ENCODE measurements at places on chromosomes 5 and 9.
A peak's percentile ranks its signal among the peaks of the same experiment; 100 is the strongest.

DNA sequence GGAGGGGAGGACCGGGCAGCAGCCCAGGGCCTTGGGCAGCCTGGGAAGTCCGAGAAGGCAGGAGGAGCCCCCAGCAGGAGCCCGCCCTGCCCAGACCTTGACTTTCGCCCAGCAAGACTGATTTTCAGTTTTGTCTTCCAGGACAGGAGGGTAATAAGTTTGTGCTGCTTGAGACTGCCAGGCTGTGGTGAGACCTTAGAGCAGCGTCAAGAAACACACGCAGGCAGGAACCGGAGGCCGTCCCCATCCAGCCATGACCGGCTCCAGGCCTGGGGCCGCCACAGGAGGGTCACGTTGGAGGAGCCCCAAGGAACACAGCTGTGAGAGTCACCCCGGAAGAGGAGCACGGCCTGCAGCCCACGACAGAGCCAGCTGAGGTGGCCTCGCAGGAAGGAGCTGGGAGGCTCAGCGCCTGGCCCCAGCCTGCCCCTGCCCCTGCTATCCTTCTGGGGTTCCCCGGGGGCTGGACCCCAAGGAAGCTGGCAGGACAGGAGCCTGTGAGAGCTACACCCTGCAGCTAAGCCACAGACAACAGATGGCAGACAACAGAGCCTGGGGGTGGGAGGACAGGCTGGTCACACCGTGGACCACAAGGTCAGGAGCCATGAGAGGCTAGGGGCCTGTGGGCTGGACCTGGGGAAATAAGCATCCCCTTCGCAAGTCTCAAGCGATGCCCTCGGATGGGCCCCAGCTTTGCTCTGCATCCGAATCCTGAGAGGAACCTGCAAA lies 126.0 kb upstream of the FAM120A start:
- no peak for DNase-seq

GRCh38 chr9:116692616-116693015 lies 5.5 kb downstream of the TRIM32 start:
- no peak for DNase-seq

GRCh38 chr9:133461975-133462374 lies 2.2 kb downstream of the CACFD1 start:
- no peak for DNase-seq

GRCh38 chr5:96447949-96448348 lies 14.9 kb upstream of the PCSK1 start:
- DNase-seq = no peak

DNA sequence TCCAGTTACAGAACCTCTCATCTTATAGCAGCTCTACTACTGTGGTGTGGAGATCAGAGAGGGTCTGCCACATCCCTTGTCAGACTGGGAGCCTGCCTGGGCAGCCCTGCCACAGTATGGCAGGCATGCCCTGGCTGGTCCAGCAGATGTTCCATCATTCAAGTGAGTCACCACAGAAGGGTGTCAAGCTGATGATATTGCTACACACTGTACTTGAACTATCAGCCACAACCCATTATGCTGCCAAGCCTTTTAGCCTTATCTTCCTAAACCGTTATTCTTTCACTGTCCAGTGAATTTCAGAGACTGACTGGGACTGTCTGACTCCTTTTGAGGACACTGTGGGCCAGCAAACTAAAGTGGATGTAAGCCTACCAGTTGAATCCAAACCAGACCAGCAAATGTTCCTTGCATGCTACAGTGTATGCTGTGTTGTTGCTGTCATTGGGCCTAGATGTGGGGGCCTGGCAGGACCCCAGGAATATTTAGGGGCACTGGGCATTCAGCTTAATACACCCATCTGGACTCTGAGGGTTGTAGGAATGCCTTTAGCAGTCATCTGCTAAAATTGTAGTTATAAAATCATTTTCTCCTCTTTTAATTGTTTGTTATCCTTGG lies 202.6 kb downstream of the NR3C1 start:
- no peak for DNase-seq

- no peak for DNase-seq
Measured at GRCh38 chr5:154110107-154110453, 71.3 kb downstream of the MFAP3 start.

GRCh38 chr5:127411381-127411780 lies 106.1 kb upstream of the PRRC1 start:
- no peak for DNase-seq

DNA sequence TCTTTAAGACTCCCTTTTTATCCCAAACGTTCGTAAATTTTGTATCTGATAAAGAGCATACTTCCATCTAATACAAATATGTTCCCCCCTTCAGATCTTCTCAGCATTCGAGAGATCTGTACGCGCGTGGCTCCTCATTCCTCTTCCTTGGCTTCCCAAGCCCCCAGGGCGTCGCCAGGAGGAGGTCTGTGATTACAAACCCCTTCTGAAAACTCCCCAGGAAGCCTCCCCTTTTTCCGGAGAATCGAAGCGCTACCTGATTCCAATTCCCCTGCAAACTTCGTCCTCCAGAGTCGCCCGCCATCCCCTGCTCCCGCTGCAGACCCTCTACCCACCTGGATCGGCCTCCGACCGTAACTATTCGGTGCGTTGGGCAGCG lies 19.9 kb downstream of the CDKN2A start:
- DNase-seq = no peak

- no peak for DNase-seq
Measured at GRCh38 chr5:31720004-31720403, 81.1 kb downstream of the PDZD2 start.

GRCh38 chr5:145243016-145243415 lies 592.1 kb downstream of the PRELID2 start:
- DNase-seq = no peak

DNA sequence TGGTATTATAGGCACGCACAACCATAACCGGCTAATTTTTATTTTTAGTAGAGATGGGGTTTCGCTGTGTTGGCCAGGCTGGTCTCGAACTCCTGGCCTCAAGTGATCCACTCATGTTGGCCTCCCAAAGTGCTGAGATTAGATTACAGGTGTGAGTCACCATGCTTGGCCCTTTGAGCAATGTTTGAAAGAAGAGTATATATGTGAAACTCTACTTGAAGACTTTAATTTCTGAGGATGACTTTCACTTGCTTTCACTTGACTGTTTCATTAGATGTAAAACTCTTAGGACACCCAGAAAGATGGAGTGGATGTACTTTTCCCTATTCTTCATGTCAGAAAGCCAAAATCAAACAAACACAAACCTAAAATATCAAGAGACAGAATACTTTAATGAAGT lies 43.8 kb upstream of the GAS1 start:
- no peak for DNase-seq

DNA sequence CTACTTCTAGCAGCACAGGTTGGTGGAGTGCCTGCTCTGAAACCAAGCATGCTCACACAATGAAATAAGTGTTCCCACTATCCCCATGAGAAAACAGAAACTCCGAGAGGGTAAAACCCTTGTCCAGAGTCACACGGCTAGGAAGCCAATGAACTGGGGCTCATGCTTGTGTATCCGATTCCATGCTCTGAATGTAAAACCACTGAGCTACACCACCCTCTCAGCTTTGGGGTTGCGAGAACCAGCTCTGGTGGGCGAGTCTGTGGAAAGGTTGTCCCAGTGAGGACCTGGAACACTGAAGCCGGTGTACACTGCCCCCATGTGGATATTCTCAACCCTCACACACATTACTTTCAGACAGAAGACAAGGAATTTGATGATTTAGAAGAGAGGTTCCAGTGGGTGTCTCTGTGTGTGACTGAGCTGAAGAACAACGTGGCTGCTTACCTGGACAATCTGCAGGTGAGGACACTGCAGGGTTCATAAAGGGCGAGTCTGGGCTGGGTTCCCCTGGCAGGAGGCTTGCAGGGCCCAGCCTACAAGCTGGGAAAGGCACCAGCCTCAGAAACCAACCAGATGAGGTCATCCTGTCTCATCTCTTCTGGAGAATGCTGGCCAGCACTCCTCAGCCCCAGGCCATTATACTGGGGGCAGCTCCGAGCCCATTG lies 37.4 kb downstream of the ARHGEF37 start:
- no peak for DNase-seq

DNA sequence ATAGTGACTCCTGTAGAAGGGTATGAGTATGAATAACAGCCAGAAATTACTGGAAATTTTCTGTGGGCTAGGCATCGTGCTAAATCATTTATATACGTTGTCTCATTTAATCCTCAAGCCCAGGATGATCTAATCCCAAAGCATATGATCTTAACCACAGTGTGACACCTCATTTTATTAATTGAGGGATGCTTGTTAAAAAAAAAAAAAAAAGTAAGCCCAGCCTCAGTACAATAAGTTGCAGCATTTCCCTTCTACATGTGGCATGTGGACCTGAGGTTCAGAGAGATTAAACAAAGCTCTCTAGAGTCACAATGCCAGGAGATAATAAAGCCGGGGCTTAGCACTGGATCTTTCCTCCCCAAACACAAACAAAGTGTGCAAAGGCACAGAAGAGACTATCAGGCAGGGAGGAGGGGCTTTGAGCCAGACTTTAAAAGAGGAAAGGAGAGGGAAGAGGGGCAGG lies 49.5 kb downstream of the KLF4 start:
- DNase-seq = no peak

DNA sequence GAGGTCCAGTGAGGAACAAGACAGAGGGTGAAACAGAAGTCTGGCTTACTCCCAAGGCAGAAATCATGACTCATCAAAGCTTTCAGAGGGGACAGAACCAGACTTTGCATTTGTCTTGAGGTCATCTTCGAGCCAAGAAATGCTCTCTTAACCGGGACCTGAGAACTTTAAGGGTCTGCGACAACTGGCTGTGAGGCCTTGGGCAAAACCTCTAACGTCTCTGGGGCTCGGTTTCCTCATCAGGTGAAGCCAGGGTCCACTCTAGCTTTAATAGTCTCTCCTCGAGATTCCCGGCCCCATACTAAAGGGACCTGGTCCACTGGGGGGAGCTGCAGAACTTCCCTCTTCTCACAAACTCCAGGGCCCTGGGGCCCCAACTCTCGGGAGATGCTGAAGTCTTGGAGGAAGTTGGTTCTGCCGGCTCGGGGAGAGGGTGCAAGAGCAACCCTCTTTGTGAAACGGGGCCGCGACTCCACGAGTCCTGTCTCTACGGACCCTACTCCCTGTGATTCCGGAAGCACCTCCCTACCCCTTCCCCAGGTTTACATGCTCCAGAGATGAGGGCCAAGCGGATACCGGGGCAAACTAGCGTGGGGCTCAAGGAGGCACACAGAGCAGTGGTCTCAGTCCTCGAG lies 2.6 kb downstream of the GLIS3 start:
- no peak for DNase-seq

DNA sequence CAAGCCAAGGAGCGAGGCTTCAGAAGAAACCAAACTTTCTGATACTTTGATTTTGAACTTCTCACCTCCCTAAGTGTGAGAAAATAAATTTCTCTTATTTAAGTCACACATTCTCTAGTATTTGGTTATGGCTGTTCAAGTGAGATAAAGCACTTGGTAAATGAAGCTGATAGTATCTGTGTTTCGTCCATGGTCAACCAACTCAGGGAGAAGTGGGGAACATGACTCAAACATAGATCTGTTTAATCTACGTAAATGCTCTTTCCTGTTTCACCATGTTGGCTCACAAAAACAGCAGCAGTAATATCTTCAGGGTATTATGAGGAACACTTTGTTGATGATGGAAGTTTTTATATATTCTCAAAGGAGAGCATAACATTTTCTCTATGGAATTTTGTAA lies 2167.2 kb upstream of the C9orf72 start:
- DNase-seq = no peak

- no peak for DNase-seq
Measured at GRCh38 chr5:39063037-39063436, 11.2 kb downstream of the RICTOR start.

GRCh38 chr5:135238622-135239452 lies 160.2 kb downstream of the MACROH2A1 start:
- DNase-seq = no peak

DNA sequence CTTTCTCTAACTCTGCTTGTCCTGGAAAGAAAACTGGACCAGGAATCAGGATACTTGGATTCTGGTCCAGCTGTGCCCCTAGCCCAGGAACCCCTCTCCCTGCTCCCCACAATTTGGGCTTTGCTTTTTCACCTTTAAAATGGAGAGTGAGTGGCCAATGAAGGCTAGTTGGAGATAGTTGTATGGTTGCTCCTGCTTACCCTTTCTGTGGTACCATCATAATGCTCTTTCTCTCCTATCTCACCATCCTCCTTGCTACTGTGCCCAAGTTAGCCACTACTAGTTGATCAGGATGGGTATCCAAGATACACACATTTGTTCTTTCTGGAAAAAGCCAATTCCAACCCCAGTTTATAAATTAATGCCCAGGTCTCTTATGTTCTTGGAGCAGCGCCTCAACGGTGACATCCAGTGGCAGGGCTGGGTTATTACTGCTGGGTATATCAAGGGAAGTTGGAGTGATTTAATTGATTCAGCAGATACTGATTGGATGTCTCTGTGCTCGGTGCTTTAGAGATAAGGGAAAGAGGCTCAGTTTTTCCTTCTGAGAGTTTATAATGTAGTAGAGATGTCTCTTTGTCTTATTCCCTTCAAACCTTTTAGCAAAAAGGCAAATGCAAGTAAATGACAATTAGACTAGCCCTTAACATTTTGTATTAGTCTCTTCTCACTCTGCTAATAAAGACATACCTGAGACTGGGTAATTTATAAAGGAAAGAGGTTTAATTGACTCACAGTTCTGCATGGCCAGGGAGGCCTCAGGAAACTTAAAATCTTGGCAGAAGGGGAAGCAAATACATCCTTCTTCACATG lies 38.5 kb downstream of the FAXDC2 start:
- peak; percentile 53 for DNase-seq

DNA sequence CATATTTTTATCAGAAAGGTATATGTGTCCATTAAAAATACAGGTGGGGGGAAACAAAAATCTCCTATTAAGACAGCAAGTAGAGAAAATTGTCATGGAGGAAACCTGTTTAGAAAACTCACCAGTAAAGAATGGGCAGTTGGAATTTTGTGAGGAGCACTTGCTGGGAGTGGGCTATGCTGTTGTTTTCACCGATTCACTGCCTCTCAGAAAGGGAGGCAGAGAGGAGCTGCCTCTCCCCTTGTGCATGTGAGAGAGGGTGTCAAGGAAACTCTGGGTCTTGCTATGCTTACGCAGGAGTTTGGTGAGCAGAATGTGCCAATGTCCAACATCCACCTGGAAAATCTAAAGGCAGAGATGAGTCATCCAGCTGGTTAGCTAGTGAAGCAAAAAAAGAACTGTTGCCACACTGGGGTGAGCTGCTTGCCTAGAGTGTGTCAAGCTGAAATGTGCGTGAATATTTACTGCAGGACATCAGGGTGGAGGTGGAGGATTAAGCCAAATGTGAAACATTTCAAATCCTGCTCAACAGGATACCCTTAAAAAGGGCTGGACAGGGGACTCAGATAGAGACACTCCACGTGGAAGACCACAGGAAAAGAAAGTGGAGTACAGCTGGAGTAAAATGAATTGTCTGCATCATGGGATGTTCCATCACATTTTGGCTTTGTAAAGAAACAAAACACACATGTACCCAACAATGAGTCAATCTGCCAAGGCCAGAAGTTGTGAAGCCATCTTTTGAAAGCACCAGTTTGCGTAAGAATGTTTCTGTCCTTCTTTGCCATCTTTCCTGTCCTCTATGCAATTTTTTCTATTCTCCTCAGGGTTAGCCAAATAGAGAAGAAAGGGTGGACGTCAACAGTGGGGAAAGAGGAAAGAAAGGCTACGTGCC lies 449.7 kb upstream of the MPDZ start:
- DNase-seq = no peak

GRCh38 chr9:20505574-20505973 lies 116.7 kb downstream of the MLLT3 start:
- DNase-seq = no peak

- no peak for DNase-seq
Measured at GRCh38 chr5:69029292-69029691, 64.5 kb upstream of the SLC30A5 start.

GRCh38 chr9:128635266-128636023 lies 21.2 kb downstream of the DYNC2I2 start:
- peak; percentile 47 for DNase-seq

- no peak for DNase-seq
Measured at GRCh38 chr5:58117542-58117941, 342.3 kb downstream of the PLK2 start.

GRCh38 chr5:32317041-32317440 lies 4.3 kb upstream of the MTMR12 start:
- DNase-seq = no peak

All from CD8-positive, alpha-beta memory T cell (primary cell).